ENCODE measurements at places on chromosomes 13 and 19.
A peak's percentile ranks its signal among the peaks of the same experiment; 100 is the strongest.

DNA sequence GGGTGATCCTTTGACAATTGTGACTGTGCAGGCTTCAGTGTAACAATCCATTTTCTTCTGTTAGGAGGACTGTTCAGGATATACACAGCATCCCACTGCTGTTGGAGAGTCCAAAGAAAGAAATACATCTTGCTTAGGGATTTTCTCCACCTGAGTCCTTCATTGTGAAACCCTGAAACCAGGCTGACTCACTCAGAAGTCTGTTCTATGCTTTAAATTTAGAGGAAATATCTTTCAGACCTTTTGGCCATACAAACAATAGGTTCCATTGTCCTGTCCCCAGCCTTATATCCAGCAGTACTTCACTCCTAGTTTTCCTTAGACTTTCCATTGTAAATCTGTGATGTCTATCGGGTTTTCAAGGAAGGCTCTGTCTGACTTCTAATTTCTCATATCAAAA is 379.1 kb downstream of the SUCLA2 start:
- DNase-seq: no peak

GRCh38 chr13:38685431-38685830 is 1.4 kb upstream of the FREM2 start:
- no peak for DNase-seq

- no peak for DNase-seq
These were observed 215.6 kb downstream of the TDRD3 start for GRCh38 chr13:60612593-60612992.

- no peak for DNase-seq
These were observed 44.8 kb downstream of the C13orf42 start for GRCh38 chr13:51066091-51066831.

- no peak for DNase-seq
These were observed 2.4 kb downstream of the LENG9 start for GRCh38 chr19:54461210-54461609.

DNA sequence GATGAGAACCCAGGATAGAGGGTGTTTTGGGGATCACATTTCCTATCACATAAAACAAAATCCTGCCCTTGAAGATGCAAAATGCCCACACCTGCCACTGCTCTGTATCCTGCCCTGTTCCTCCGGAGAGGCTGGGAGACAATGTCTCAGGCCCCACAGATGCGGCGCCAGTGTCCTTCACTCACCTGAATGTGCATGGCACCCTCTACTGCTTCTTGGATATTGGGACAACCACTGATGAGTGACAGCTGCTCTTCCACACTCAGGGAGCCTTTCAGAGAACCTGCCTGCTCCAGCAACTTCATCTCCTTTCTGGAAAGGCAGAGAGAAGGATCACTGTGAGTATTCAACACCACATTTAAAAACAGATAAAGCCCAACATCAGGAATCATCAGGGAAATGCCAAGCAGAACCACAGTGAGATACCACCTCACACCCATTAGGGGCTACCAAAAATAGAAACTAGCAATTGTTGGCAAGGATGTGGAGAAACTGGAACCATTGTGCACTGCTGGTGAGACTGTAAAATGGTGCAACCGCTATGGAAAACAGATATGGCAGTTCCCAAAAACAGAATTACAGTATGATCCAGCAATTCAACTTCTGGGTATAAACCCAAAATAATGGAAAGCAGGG is 36.4 kb downstream of the CRYL1 start:
- DNase-seq: peak; percentile 79

DNA sequence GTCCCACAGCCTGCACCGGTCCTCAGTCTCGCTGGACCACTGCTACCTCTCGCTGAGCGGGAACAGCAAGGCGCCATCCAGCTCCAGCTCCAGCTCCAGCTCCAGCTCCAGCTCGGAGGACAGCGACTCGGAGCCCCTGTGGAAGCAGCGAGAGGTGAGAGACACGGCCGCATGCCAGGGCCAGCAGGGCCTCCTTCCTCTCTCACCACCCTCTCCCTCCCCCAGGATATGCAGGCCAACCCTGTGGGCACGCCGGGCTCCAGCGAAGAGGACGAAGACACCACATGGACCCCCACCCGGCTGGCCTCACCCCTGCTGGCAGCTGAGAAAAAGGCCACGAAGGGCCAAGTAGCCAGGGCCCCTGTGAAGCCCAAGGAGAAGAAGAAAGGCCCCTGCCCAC is 7.3 kb downstream of the SIX5 start:
- no peak for DNase-seq

GRCh38 chr13:34124666-34125306 is 306.8 kb downstream of the RFC3 start:
- DNase-seq: no peak

- DNase-seq: no peak
These were observed 544.6 kb downstream of the GPC6 start for GRCh38 chr13:93771227-93771626.

- peak; percentile 64 for DNase-seq
These were observed 1.7 kb downstream of the KLK4 start for GRCh38 chr19:50909240-50910070.

DNA sequence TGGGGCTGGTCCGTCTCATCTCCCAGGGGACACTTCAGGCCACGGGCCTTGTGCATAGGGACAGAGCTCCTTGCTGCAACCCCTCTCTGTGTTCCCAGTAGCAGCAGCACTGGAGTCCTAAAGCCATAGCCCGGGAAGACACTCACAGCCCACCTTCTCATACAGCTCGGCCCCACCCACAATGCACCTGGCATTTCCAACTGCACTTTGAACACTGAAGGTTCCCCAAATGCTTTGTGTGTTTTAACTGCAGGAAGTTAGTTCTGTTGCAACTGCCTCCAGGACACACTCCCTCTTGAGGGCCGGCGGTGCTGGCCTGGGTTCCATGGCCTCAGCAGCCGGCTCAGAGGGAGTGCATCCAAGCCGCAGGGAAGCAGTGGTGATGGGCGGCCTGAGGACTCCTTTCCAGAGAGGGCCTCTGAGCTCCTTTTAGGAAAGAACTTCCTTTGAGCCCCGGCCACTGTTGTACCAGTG is 22.7 kb upstream of the TMEM255B start:
- DNase-seq: no peak

GRCh38 chr13:100940658-100941057 is 266.1 kb upstream of the TMTC4 start:
- DNase-seq: no peak

DNA sequence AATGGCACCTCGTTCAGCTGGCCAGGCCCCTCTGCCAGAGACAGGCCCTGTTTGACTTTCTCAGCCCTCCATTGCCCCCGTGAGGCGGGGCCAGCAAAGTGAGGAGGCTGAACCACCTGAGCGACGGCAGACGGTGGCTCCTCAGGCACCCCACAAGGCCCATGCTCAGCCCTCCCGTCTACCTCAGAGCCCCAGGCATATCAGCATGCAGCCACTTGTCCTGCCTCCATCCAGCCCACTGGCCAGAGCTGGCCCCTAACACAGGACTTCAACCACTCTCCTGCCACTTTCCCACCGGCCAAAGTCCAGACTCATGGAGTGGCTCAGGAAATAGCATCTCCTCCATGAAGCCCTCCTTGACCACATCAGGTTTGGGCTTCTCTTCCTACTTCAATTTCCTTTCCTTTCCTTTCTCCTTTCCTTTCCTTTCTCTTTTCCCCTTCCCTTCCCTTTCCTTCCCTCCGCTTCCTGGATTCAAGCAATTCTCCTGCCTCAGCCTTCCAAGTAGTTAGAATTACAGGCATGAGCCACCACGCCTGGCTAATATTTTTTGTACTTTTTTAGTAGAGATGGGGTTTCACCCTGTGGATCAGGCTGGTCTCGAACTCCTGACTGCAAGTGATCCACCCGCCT is 9.3 kb downstream of the SLC7A10 start:
- DNase-seq: no peak

DNA sequence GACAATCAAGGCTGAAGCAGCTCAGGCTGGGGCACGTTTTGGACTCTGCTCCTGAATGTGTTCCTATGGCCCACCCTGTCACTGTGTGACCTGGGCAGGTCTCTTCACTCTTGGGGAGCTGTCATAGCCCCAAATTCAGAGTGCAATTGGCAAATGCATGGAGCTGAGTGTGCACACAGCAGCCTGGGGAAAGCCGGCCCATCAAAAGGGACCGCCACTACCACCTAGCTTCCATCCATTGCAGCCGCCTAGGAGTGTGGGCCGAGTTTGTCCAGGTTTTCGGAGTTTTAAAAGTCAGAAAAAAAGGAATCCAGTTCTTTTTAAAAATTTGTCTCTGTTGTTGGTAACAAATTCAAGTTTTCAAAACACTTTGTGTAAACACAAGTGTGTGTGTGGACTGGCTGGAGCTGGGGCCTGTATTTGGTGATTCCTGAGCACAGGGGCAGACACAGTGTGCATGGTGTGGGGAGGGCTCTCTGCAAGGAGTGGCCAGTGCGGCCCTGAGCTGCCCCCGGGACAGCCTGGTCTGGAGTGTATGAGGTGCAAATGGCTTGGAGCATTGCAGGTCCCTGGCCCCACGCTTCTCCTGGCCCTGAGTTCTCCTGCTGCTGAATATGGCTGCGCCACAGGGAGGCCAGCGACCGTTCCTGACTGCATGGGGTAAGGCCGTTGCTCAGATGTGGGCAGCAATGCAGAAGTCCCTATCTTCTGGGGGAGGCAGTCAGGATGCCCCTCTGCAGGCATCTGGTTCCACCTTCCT is 13.2 kb upstream of the ZNF536 start:
- no peak for DNase-seq

DNA sequence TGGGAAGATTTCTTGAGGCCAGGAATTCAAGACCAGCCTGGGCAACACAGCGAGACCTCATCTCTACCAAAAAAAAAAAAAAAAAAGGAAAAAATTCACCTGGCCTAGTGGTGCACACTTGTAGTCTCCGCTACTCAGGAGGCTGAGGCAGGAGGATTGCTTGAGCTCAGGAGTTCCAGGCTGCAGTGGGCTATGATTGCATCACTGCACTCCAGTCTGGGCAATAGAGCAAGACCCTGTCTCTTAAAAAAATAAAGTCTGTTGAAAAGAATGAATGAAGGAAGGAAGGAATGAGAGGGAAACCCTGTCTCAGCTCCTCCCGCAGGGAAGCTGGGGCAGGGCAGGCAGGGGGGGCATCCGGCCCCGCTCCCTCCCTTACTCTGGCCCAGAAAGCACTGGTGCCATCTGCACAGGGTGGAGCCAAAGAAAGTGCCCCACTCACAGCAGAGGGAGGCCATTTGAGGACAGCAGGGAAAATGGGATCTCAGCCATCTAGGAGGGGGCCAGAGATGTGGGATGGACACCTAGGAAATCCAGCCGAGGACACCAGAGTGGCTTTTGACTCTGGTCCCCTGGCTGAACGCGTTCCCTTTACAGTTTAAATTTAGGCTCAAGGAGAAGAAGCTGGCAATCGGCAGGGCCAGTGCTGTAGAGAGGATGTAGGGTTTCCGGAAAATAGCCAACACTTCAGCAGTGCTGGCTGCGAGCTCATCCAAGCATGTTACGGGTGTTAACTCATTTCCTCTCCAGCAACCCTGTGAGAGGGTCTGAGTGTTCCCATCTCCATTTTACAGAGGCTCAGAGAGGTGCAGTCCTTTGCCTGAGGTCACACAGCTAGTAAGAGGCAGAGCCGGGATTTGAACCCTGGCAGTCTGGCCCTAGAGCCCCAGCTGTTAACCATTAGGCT is 3.6 kb upstream of the HPN start:
- no peak for DNase-seq

DNA sequence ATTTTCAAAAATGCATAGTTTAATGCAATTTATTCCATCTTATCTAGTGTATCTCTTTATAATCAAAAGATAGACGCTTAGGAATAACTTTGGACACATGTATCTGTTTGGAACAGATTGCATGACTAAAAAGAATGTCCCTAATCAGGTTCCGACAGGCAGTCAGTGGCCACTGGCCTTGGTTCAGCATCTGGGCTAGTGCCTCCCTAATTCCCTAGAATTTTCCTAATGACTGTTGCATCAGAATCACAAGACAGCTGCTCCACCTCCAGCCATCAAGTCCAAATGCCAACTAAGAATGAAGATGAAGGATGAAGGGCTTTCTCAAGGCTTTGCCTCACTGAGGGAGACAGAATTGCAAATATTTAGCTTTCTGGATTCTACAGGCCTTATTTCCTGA is 173.8 kb downstream of the EFNB2 start:
- DNase-seq: no peak

- DNase-seq: no peak
These were observed 1.8 kb upstream of the RNASEH2B start for GRCh38 chr13:50907781-50908180.

DNA sequence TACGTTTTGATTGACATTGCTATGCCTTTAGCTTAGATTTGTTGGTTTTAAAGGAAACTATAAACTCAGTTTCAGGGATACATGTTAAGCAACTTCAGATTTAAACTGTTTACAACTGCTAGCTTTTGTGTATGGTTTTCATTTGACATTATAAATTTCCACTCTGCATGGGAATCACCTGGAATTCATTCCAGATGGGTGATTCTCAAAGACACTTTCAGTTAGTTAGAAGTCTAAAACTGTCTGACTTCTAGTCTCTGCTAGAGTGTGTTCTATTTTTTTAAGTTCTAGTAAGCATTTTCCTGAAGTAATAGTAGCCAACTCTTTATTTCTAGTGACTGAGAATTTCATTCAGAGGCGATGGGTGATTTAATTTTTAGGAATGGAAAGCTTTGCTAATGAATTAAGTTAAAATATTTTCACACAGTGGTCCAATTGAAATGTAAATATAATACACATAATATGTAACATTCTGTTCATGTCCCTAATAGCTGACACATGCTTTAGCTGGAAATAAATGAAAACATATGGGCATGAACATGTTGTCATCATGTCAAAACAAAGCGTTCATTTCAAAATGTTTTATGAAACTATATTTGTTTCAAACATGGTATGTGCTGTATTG is 58.3 kb upstream of the CSNK1A1L start:
- no peak for DNase-seq

DNA sequence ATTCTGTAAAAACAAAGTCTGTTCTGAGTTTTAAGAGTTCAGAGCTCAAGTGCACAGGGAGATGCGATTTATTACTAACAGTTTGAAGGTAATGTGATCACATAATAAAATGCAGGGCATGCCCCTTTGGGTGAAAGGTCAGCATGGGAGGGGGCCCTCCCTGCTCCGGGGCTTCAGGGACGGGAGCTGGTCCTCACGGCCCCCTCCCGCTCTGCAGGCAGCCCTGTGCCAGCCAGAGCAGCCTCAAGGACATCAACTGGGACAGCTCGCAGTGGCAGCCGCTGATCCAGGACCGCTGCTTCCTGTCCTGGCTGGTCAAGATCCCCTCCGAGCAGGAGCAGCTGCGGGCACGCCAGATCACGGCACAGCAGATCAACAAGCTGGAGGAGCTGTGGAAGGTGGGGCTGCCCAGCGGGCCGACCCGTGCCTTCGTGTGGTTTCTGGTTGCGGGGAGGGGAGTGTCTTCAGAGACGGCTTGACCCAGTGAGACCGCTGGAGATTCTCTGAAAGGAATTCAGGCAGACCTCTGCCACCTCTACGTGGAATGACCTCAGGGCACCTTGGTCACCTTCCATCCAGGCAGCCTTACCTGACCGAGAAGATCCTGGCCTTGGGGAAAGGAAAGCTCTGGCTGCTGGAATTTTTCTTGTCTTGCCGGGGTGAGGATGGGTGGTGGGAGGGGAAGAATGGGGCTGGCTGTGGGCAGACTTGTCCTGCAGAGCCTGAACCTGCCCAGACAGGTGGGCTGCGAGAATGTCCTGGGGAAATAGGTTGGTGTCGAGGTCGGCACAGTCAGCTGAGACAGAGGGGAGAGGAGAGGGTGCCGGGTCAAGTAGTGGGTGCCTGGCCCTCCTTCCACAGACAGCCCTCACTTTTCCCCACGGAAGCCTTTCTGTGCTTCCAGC is 19.0 kb downstream of the UPF1 start:
- DNase-seq: no peak

GRCh38 chr19:1232652-1233072 is 5.1 kb downstream of the CBARP start:
- no peak for DNase-seq

- DNase-seq: no peak
These were observed 11.6 kb downstream of the FUZ start for GRCh38 chr19:49801401-49801888.

GRCh38 chr19:11321191-11322126 is 18.0 kb downstream of the RAB3D start:
- no peak for DNase-seq
